ENCODE measurements at places on chromosomes 13 and 19.

DNA sequence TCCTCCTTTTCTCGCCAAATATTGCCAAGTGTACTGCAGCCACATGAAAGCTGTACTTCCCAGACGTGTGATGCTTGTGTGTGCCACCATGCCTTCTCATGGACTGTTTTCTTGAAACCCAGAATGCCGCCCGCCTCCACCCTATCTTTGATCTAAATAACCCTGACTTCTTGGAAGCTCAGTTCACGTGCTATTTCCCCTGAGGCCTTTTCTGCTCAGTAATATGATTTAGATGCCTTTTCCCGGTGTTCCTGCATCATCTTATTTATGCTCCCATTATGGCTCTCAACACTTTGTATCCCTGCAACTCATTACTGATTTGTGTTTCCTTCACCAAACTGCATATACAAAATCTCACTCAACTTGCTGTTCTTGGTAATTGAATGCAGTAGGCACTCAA lies 116.1 kb downstream of the USP12 start:
- DNase-seq = no peak

- DNase-seq = no peak
Measured at GRCh38 chr19:34990578-34991192, 9.4 kb upstream of the GRAMD1A start.

DNA sequence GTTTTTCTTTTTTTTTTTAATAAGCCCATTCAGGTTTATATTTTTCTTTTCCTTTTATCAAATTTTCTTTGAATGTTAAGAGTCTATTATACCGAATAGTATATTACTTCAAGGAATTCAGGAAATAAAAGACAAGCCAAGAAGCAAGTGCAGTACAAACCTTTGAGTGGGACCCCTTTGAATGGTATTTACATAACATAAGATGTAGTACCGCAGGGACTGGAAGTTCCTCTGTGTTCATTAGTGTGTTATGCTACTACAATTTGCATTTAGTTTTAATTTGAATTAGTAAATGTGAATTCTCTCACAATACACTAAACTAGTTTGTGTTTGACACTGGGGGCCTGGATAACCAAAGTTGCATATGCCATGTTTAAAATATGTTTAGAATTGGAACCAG lies 339.5 kb downstream of the DCT start:
- DNase-seq = no peak

DNA sequence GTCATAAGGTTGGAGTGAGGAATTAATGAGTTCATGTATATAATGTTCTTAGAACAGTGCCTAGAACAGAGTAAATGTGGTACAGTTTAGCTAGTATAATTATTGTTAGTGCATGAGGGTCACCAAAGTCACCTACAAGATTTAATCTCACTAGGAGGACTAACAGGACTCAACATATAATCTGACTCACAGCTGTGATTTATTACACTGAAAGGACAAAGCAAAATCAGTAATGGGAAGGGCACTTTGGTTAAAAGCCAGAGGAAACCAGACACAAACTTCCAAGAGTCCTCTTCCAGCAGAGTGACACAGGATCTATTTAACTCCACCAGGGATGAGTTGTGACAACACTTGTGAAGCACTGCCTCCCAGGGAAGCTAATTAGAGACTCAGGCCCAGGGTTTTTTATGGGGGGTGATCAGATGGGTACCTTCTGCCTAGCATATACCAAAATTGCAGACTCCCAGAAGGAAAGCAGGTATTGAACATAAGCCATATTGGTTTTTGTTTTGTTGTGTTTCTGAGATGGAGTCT lies 341.2 kb upstream of the DACH1 start:
- DNase-seq = no peak

DNA sequence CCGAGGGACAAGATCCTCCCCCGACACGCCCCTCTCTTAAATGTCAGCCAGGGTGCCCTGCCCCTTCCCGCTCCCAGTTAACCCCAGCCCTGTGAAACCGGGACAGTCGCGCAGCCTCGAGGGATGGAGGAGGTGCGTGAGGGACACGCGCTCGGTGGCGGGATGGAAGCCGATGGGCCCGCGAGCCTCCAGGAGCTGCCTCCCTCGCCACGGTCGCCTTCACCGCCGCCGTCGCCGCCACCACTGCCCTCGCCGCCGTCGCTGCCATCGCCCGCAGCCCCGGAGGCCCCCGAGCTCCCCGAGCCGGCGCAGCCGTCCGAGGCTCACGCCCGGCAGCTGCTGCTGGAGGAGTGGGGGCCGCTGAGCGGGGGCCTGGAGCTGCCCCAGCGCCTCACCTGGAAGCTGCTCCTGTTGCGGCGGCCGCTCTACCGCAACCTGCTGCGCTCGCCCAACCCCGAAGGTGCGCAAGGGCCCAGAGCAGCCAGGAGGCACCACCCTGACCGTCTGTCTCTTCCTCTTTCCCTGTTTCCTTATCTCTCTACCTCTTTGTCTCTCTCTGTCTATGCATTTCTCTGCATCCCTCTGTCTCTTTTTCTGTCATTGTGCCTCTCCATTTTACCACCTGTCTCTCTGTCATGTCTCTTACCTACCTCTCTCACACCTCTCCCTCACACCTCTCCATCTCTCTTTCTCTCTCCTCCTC lies at the start of gene NCCRP1:
TSS of gene NCCRP1 (plus strand) at position 105 of the 703 bp plus-strand sequence. CDS start at position 124, 19 bp downstream.
- DNase-seq = no peak

DNA sequence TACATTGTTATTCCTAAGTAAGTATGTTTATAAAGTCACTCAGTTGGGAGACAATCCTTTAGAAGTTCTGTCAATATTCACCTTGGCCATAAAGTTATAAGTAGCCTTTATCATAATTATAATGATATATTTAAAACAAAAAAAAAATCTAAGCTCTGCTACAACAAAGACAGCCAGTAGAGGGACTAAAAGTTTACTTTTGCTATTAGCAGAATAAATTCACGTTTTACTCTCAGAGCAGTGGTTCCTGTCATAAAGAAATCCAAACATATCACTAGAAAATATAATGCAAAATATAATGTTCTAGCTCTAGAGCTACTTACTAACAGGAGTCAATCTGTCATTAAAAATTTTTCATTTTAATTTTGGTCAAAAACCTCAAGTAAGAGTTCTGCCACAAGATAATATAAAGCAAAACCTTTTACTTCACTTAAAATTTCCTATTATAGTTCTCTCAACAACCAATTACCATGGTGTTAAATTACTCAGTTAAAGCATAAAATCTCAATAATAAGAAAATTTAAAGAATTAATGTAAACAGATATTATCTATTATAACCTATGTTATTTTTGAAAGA lies 17.7 kb downstream of the INTS6 start:
- no peak for DNase-seq
